ENCODE measurements at places on chromosomes 12 and 14.

DNA sequence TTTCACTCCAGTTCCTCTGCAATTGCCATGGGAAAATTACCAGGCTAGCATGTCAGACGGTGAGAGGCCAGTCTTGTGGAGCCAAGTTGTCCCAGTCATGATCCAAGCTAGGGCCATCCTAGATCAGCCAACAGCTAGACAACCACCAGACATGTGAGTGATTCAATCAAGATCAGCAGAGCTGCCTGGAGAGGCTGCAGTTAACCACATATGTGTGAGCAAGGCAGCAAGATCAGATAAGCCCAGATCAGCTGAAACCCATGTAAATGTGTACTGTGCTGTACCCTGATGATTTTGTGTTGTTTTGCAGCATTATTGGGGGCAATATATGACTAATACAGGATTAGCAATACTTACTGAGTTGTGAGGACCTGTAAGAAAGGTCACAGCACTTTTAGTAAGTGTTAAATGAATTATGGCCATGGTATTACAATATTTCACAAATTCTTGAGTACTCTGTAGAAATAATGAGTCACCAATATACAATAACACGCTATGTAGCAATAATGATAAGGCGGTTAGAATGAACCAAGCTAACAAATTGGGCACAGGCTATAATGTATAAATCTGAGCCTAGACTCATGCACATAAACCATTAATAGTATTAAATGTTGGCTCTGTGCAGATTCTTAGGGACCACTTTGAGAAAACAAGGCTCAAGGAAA lies 91.4 kb downstream of the SUDS3 start:
- DNase-seq, result no peak

DNA sequence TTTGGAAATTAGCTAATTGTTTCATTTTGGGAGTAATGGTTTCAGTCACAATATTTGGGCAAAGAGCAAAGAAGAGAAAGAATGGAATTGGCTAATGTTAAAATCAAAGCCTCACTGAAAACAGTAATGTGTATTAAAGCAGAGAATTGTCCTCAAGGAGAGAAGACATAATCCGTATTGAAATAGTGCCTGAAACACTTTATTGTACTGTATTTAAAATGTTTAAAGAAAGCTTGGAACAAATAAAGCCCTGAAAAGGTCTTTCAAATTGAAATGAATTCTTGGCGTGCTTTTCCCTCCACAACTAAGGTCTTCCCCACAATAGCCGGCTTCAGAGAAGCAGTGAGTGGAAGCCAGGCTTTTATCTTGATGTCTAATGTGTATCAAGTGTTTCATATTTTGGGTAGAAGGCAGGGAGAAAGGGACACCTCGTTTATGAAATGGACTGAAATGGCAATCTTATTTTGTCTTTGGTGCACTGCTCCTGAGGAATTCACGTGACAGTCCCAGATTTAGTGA lies 212.9 kb upstream of the CRY1 start:
- peak; percentile 69 for DNase-seq

DNA sequence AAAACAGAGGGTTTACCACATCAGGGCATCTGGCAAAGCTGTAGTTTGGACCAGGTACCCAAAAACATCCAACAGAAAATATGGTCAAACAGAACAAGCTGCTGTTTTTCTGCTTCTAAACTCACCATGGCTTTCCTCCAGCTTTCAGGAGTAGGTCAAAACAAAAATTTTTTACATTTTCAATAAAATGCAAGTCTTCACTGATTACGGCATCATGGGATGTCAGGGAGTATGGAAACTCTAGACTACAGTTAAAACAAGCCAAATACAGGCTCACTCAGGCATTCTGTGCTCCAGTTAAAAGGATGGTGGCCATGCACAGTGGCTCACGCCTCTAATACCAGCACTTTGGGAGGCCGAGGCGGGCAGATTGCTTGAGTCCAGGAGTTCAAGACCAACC lies 47.1 kb upstream of the PSMA6 start:
- no peak for DNase-seq

DNA sequence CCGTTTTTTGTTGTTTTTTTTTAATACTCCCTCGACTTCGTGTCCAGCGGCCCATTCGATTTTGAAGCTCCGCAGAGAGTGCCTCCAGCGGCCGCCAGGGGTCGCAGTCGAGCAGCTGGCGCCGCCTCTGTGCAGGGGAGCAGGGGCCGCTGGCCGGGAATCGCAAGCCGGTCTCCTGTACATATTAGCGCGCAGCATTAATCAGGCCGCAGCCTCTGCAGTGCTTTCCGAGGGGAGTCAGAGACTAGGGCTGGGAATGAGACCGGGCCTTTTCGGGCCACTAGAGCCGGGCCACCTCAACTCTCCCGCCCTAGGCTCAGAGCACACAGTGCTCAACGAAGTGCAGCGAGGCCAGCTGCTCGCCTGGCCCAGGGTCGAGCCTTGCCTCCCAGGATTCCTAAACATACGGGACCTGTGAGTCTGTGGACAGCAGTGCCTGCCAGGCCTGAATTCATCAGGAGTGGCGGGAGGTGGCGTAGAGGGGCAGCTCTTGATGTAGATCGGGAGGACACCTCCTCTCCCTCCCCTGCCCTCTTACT lies 81.8 kb downstream of the EMP1 start:
- DNase-seq, result peak; percentile 82

GRCh38 chr14:24013654-24014514 lies 25.2 kb downstream of the DHRS4L2 start:
- DNase-seq, result peak; percentile 75

DNA sequence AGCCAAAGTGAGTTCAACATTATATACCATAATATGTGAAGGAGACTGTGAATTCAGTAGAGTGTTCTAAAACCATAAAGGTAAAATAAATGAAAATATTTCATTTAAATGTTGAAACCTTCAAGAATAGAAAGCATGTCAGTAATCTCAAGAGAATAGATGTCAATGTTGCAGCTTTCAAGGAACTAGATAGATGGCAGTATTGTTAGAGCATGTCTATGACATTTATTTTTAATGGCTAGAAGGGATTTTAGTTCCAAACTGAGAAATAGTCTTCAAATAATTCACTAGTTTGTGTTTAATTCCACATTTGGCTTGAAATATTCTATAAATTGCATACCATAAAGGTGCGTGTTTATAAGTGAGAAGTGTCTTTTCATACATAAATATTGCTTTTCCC lies 326.5 kb downstream of the FLRT2 start:
- DNase-seq, result no peak

GRCh38 chr12:168763-169525 lies 45.0 kb downstream of the SLC6A12 start:
- no peak for DNase-seq

GRCh38 chr12:90245391-90245790 lies 536.8 kb upstream of the ATP2B1 start:
- no peak for DNase-seq

GRCh38 chr14:54734966-54735365 lies 167.7 kb downstream of the GCH1 start:
- DNase-seq, result no peak

Measured in HAP-1 (cell line).